ENCODE measurements at places on chromosomes 13 and 19.

GRCh38 chr13:31978021-31978420, 53.6 kb upstream of the FRY start:
- no peak for DNase-seq

DNA sequence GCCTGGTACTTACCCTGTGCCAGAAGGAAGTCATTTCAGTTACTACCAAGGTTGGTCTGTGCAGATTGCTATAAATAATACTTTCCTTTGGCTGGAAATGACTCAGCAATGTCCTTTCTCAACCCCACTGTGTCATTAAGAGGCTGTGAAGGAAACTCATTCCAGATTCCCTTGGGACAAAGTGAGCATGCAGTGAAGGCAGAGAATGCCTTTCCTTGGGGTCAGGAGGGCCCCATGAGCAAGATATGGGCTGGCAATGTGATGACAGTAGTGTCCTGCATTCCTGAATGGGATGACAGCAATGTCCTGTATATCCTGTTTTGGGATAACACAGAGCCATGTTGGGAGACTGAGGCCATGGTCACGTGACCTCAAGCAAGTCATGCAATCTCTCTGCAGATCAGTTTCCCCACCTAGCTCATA, 213.1 kb upstream of the TMTC4 start:
- peak; percentile 24 for DNase-seq

DNA sequence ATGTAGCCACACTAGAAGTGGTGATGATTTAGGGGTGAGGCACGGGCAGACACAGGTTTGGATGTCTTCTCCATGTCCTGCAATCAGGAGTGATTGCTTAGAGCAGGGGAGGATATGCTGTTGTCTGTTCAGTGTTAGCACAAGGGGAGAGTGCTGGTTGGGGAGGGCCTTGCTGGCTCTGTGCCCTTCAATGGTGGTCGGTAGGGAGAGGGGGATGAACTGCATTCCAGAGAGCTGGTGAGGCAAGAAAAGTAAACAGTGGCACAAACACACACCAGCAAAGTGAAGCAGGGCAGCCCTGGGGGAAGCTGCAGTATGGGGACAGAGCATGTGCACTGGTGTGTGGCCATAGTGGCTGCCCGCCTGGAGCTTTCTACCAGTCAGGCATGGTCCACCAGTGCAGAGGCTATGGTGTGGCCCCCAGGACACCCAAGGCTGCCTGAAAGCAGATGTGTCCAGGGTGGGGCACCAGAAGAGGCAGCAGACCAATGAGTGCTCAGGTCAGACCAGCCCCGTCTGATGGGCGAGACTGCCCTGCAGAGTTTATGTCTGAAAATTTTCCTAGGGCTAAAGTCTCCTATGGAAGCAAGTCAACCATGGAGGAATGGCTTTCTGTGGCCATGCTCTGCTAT, 1676.9 kb downstream of the PCDH9 start:
- DNase-seq: no peak

DNA sequence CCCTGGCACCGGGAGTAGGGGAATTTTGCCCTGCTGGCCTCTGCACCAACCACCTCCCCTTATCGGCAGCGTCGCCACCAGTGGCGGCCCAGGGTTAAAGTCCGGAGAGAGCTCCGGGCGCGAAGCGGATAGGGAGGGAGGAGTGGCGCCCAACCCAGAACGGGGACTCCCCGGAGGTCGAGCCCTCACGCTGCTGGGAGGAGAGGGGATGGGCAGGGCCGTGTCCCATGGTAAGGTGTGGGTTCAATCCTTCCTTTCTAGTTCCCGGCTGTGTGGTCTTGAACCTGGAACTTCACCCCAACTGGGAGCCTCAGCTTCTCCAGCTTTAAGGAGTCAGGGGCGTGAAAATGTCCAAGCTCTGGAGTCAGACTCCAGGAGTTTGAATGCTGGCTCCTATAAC, 23.3 kb upstream of the BCL3 start:
- DNase-seq: peak; percentile 91

- peak; percentile 2 for DNase-seq
Observed at GRCh38 chr13:65497265-65497664, 1732.9 kb downstream of the PCDH9 start.

GRCh38 chr19:16898361-16899015, 9.7 kb downstream of the F2RL3 start:
- no peak for DNase-seq

DNA sequence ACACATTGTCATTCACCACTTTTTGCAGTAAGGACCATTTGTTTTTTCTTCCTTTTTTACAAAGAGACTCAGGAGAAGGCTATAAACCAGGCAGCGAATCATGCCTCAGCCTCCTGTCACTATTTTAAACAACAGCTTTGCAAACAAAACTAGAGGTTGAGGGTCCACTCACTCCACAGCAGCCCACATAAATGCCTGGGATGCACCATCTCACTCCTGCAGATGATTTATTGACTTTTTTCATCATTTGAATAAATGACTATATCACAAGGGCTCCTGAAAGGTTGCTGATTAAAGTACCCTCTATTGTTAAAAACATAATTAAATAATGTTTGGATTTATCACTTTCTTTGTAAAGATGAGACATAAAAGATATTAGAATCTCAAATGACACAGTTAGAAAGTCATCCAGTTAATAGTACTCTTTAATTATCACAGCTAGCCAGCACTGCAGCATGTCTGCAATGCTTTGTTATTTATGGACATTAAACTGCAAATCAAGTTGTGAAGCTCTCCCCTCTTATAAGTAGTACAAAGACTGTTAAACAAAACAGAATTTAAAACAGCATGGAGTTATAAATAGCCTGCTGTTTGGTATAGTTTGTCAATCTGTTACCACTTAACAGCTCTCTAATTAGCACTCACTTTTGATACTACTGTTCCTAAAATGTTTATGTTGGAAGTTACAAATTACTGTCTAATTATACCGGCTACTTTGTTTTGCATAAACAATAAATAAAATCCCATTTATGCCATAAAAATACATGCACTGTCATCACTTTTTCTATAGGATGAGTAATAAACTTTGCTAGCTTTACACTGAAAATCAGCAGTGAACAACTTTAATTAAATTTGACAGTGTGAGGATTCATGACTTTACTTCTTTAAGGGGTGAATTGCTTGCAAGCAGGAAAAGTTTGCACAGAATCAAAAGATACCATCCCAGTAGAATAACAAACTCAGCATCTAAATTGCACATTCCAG, 853.2 kb downstream of the UQCRFS1 start:
- no peak for DNase-seq

DNA sequence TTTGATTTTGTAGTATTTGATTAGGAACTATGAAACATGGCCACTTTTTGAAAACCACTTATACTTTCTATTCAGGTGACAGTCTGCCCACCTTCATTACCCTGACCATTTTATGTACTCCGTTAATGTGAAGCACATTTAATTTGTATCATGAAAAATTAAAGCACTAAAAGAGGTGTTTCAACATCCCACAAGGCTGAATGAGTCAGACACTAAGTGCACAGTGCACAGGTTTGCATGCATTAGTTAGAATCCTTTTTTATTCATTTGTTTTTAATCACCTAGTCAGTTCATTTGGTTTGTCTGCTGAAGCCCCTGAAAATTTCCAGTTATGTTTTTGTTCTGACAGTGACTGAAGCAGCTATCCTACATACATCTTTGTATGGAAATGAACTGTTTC, 271.0 kb downstream of the SLITRK5 start:
- no peak for DNase-seq

DNA sequence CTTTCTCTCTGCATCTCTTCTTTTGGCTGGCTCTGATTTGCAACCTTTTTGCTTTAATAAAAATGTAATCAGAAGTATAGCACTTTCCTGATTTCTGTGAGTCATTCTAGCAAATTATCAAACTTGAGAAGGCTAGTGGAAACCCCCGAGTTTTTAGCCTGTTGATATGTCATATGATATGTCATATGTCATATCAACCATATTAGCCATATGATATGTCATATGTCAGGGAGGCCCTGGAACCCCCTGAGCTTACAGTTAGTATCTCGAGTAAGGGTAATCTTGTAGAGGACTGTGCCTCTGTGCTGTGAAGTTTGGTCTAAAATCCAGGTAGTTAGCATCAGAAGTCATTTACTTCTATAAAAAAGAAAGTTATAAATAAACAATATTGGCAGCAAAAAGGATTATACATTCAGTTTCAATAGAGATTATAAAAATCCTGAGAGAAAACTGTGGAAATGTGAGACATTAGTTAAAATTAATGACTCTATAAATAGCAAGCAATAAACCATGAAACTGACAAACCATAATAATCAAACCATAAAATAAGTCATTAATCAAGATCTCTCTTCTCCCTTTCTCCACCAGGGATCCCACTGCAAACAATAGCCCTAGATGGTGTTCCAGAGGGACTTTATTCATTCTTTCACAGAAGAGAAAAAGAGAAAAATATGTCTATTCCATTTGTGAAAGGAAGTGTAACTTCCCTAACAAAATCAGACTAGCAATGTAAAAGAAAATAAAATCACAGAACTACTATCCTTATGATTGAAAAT, 167.4 kb downstream of the NALCN start:
- no peak for DNase-seq

DNA sequence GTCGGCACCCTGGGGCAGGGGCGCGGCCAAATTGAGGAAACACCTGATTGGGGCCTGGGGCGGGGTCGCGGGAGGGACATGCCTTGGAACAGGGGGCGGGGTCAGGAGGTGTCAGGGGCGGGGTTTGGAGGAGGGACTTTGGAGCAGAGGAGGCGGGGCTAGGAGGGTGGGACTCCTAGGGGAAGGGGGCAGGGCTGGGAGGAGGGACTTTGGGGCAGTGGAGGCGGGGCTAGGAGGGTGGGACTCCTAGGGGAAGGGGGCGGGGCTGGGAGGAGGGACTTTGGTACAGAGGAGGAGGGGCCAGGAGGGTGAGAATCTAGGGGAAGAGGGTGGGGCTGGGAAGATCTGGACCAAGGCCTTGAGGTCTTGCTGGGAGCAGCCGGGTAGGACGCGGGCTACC, 21.9 kb downstream of the GRIN2D start:
- DNase-seq: peak; percentile 93

- no peak for DNase-seq
Observed at GRCh38 chr19:18418483-18419194, 559 bp upstream of the SSBP4 start.

DNA sequence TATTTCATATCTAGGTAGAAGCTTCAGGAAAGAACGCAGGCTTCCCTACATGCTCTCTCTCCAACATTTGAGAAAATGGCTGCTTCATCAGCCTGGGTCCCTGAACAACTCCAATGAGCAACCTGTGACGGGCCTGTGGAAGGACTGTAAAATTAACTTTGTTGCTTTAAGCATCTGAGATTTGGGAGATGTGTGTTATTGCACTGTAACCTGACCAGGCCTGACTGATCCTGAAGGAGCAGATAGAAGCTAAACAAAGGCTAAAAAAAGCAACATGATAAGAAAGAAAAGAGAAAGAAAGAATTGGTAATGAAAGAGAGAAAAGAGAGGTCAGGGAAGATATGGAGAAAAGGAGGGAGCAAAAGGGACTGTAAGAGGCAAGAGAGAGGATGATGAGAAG, 77.1 kb upstream of the MBNL2 start:
- DNase-seq: no peak

- no peak for DNase-seq
Observed at GRCh38 chr13:84821261-84821660, 939.0 kb upstream of the SLITRK1 start.

GRCh38 chr19:35828692-35829301, 16.2 kb upstream of the PRODH2 start:
- DNase-seq: peak; percentile 59

- DNase-seq: peak; percentile 86
Observed at GRCh38 chr19:47436712-47437401, 17.5 kb upstream of the MEIS3 start.

DNA sequence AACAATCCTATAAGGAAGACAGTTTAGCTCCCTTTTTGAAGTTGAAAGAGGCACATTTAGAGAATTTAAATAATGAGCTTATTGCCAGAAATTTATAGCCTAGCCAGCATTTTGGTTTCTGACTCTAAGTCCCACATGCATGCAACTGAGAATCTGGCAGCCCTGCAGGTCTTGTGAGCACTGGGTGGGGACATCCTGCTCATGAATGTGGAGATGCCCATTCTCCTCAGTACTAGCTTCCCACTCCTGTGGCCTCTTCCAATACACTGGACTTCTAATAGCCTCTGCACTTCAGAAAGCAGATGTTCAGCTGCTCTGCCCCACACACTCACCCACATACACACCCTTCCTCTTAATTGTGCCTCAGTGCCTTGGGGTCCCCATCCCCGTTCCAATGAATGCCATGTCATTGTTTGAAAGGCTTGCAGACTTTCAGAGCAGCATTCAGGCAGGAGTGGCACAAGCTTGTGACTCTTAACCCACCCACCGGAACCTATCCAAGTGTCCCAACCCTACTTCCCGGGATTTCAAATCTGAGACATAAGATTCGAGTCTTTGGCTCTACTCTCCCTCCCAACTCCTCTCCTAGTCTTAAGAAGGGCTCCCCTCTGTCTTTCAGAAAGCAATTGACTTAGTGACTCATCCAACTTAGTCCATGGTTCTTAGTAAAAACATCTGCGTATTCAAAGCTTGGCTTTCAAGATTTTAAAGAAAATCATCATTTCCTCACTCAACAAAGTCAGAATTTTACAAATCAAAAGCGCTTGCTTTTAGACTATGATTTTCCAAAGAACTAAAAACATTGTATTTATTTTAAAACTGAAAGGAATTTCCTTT, 80.0 kb upstream of the FREM2 start:
- DNase-seq: no peak

DNA sequence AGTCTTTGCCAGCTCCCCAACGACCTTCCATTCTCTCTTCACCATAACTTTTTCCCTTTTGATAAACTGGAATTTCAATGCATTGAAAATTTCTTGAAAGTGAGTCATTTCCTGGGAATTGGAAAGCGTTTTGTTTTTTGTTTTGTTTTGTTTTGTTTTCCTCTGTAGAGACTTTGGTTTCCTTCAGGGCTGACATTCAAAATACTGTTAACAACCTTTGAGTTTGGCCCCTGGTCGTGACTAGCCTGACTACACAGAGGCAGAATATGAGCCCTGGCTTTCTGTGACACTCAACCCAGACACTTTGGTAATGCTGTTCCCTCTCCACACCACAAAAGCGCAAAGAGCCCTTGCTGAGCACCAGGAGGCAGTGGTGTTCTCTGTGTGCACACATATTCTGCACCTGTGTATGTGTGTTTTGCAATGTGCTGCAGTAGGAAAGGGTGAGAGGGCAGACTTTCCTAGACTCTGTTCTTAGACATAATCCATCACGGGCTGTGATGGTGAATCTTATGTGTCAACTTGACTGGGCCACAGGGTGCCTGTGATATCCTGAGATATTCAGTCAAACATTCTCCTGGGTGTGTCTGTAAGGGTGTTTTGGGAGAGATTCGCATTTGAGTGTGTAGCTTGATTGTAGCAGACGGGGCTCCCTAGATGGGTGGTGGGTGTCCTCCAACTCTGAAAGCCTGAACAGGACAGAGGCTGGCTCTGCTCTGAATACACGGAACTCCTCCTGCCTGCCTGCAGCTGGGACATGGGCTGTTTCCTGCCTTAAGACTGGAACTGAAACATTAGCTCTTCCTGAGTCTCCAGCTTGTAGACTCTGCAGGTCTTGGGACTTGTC, 29.5 kb upstream of the ANKRD10 start:
- peak; percentile 44 for DNase-seq
